ENCODE measurements at places on chromosomes 6 and 20.

DNA sequence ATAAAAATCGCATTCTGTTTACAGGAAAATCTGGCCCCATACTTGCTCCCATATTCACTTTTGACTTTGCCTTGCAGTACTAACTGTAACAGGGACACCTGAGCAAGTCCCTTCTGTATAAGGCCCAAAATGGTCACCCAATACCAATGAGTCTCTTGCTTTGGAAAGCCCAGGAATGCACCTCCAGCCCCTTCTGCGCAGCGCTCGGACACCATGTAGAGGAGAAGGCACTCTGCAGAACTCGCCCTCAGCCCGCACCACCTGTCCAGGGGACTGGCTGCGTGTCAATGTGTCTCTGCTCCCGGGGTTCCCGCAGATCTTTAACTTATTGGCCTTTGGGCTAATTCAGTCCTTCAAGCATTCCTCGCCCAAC, 746 bp upstream of the PRND start:
- DNase-seq: no peak

GRCh38 chr6:42820512-42821340, 38.9 kb downstream of the BICRAL start:
- DNase-seq: no peak

DNA sequence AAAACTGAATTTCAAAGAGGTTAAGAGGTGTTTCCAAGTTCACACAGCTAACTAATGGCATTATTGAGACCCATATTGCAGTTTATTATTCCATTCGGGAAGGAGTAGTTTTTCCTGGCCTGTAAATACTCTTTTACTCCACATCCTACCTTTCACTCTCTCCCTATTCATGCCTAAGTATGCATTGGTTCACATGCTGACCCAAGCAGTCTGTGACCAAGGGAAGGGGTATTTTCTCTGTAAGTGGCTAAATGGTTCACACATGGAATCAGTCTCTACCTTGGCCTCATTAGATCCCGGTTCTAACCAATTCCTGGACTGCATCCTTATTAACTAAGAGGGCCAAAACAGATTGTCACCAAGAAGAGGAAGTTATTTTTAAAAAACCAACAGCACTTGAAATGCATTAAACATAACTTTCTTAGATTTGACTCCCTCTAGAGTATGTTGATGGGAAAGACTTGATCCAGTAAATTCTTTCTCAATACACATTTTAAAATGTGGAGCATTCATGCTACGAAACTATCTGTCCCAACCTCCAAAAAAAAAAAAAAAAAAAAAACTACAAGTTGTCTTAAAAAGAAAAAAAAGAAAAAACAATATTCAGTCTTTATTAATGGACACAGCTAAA, 17.8 kb upstream of the RSPO3 start:
- DNase-seq: no peak

- no peak for DNase-seq
These were observed at the start of gene MAP1LC3A for GRCh38 chr20:34558320-34559218. Gene MAP1LC3A (plus strand): TSS chr20:34558718. CDS start chr20:34558869, 151 bp downstream.

DNA sequence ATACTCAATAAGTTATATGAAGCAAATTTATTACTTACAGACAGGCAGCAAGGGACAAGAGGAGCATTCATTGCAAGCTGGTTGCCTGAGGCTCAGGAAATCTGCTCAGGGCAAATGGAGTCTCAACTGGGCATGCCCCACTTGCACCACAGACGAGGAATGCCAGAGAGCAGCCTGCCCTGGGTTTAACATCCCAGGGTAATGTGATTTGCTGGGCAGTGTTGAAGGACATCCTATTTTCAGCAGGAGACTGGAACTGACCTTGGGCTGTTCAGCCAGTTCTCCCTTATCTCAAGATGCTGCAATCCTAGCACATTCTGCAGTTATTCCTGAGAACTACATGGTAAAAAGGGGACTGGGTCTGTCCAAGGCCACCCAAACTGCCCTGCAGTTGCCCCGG, 3.8 kb upstream of the ENTPD6 start:
- no peak for DNase-seq

- DNase-seq: no peak
These were observed 16.5 kb downstream of the PEDS1 start for GRCh38 chr20:50136822-50137599.

DNA sequence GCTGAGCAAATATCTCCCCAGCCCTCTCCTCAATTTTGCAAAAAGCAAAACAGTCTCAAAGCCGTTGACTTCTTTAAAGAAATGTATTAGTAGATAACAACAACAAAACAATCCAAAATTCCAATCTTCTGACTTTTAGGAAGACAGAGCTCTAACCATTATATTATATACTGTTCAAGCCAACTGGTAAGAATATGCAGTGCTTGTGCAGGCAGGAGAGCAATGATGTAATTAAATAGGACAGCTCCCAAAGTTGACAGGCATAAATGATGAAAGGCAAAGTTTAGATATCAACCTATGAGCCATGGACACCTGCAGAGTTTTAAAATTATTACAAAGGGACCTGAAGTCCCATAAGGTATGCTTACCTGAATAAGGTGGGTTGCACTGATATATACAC, 16.6 kb upstream of the CEP85L start:
- no peak for DNase-seq

GRCh38 chr6:134983823-134984222, 33.9 kb upstream of the ALDH8A1 start:
- DNase-seq: no peak

DNA sequence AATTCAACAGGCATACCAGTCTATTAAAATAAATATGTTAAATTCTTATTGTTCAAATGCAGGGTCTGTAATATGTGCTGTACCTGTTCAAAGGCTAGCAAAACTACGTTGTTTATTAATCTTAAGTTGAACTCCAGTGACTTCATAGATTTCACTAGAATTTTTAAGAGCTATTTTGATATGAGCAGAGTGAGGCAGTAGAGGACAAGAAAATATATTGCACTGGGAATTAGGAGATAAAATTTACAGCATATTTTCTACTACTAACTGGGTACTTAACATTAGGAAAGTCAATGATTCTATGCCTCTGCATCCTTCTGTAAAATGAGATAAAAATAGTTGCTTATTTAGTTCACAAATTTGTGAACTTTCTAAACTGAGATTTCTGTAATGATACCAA, 162.2 kb upstream of the BMP5 start:
- DNase-seq: no peak

- DNase-seq: no peak
These were observed 96.1 kb downstream of the VEGFA start for GRCh38 chr6:43865932-43866645.

- DNase-seq: no peak
These were observed 49.4 kb downstream of the KAT14 start for GRCh38 chr20:18187020-18187419.

DNA sequence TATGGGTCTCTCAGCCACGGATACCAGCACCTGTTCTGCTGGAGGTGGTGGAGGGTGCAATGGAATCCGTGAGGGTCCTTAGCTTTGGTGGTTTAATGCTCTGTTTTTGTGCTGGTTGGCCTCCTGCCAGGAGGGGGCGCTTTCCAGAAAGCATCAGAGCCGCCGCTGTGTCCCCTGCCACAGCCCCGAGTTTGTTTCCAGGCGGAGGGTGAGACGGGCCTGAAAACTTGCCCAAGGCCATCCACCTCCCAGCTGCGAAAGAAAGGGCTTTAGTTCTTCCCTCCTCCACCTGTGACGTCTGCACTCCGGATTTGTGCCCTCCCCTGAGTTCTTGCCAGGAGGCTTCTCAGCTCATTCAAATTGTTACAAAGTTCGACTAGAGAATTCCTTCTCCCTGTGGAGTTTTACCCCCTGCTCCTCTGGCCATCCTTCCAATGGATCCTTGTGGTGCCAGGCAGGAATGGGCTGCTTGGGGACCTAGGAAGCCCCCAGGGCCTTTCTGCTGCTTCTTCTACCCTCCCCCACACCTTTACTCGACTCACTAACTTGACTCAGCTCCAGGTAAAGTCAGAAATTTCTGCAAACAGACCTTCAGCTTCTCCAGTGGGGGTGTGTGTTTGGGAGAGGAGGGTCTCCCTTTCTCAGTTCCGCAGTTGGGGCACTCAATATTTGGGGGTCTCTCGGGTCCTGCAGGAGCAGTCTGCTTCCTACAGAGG, 873.7 kb downstream of the KIF16B start:
- no peak for DNase-seq

- DNase-seq: no peak
These were observed 111.0 kb downstream of the DTD1 start for GRCh38 chr20:18698735-18699380.

- DNase-seq: no peak
These were observed 233.9 kb upstream of the SYNDIG1 start for GRCh38 chr20:24235296-24236175.

DNA sequence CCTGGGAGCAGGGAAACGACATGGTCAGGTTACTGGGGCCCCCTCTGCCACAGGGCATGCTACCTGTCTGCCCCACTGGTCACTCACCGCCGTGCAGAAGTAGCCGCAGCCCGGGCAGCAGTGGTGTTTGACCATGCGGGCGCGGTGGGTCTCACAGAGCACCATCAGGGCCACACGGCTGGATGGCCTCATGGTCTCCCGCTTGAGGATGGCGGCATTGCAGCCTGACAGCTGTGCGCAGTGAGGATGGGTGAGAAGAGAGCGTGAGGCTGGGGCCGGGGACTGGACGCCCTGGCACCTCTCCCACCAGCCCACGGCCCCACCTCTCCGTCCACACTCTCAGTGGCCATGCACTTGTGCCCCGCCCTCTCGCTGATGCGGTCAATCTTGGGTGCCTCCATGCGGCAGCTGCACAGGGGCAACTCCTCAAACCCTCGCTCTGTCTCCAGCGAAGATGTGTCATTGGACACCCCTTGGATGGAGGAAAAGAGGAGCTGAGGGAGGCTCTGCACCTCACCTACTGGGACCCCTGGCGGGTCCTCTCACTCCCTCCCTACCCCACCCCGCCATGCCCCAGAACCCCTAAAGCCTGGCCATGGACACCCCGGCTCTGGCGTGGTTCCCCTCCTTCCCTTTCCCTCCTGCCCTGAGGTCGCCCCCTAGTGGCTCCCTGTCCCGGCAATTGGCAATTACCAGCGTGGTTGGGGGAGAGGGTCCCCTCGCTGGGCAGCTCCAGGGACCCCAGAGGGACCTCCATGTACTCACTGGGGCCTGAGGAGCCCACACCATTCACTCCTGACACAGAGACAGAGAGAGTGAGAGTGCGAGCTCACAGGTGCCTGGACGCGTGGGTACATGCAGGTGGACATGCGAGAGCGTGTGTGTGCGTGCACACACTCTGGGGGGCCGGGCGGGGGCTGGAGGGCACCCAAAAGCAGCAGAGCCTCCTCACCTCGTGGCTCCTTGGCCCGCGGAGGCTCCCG, 8.9 kb downstream of the EHMT2 start:
- DNase-seq: no peak

DNA sequence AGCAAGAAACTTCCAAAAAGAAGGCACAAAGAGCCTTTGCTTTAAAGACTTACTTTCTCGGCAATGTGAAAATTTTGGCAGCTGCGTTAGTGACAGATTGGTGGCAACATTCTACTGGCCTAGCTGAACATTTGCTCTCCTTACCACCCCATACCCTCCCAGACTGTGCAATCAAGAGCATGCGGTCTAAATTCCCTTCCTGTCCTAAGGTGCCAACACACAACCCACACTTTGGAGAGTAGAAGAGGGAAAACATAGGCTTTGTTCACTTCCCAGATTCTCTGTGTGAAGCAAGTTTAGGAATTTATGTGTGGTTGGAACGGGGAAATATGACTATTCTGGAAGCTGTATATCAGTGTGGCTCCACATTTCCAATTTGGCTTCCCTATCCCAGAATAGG, 29.8 kb upstream of the NEDD9 start:
- no peak for DNase-seq

DNA sequence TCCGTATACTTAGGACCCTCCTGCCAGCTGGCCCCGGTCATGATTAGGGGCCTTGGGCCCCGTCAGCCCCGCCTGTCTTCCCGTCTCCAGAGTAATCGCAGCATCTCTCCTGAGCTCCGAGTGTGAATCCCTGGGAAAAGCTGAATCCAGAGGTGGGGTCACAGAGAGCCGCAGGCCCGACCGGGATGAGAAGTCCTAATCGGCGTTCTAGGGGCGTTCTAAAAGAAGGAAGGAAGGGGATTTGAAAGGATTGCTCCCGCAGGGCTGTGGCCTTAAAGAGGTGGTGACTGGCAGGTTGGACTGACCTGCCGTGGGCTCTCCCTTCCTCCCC, 371 bp downstream of the HMGN4 start:
- DNase-seq: no peak

DNA sequence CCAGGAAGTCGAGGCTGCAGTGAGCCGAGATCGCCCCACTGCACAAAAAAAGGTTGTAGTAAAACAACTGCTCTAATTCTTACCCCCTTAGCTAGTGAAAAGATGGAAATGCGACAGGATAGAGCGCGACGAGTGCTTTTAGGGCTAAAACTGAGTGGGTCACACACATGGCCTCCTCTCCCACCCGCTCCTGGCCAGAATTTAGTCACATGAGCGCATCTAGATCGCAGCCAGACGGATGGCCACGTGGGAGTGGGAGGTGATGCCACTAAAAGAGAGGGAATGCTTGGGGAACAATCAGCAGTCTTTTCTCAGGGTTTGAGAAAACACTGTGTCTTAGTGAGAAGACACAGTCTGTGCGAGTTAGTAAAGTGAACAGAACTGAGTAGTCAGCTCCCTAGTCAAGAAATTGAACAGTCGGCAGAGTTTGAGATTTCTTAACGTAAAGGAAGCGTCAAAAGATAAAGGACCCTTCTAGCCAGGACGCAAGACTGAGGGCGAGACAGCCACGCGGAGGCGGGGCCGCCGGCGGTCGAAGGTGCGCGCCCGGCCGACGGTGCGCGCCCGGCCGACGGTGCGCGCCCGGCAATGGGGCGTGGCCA, 664 bp upstream of the ACTR5 start:
- DNase-seq: no peak

GRCh38 chr6:811831-812230, 118.9 kb upstream of the EXOC2 start:
- no peak for DNase-seq

- DNase-seq: no peak
These were observed 21.9 kb downstream of the VEGFA start for GRCh38 chr6:43791745-43792422.

GRCh38 chr6:40183902-40184301, 249.6 kb upstream of the MOCS1 start:
- DNase-seq: no peak

DNA sequence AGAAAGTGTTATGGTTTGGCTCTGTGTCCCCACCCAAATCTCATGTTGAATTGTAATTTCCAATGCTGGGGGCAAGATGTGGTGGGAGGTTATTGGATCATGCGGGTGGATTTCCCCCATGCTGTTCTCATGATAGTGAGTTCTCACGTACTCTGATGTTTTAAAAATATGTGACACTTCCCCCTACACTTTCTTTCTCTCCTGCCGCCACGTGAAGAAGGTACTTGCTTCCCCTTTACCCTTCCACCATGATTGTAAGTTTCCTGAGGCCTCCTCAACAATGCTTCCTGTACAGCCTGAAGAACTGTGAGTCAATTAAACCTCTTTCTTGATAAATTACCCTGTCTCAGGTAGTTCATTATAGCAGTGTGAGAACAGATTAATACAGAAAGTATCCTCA, 150.8 kb downstream of the TMEM200A start:
- DNase-seq: no peak

DNA sequence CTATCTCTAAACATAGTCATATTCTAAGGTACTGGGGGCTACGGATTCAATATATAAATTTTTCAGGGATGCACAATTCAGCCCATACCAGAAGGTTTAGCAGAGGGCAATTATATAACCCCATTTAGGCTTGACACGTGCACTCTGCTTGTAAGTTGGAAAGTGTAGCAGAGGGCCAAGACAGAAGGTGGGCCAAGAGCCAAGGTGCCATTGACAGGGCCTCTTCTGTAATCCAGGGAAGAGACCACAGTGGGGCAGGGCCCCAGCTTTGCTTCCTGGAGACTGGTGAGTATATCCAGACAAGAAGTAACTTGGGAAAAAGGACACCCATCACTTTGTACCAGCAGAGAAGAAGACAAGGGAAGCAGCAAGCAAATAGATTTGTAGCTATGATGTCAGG, 672.4 kb upstream of the MARCKS start:
- DNase-seq: no peak

- no peak for DNase-seq
These were observed 1392.5 kb downstream of the EPHA7 start for GRCh38 chr6:92026878-92027277.
